ENCODE measurements at places on chromosomes 7 and 10. TPM values are rescaled to one million over a fixed set of nuclear protein-coding genes. Genes with fewer than 3 reads are reported as not detected.
A peak's percentile ranks its signal among the peaks of the same experiment; 100 is the strongest.

- no peak overlapping the region for H3K4me3 ChIP-seq
- peaks cover 8% of the 10 kb centered on the region for H3K4me1 ChIP-seq
- H3K36me3 ChIP-seq, result no peaks in the 10 kb centered on the region
- H3K27ac ChIP-seq, result no peak overlapping the region
- no peaks in the 10 kb centered on the region for H3K27me3 ChIP-seq
These were observed 22.7 kb downstream of the KIAA1549 start for GRCh38 chr7:138958391-138958956.

The FAM24A gene
- total RNA-seq, result not detected

The RPA3 gene
- 20.0 TPM for total RNA-seq

GRCh38 chr10:75600833-75601232, 169.4 kb downstream of the LRMDA start:
- H3K27me3 ChIP-seq, result no peaks in the 10 kb centered on the region
- no peak overlapping the region for H3K4me3 ChIP-seq
- no peak for DNase-seq
- H3K4me1 ChIP-seq, result no peaks in the 10 kb centered on the region
- no peaks in the 10 kb centered on the region for H3K36me3 ChIP-seq

- H3K4me1 ChIP-seq, result no peaks in the 10 kb centered on the region
- H3K27me3 ChIP-seq, result peaks cover 40% of the 10 kb centered on the region
- no peak for DNase-seq
- H3K27ac ChIP-seq, result no peak overlapping the region
- no peak overlapping the region for H3K4me3 ChIP-seq
- no peaks in the 10 kb centered on the region for H3K36me3 ChIP-seq
These were observed 91.1 kb upstream of the GNA12 start for GRCh38 chr7:2934984-2935740.

- H3K27me3 ChIP-seq, result no peaks in the 10 kb centered on the region
- H3K4me1 ChIP-seq, result no peaks in the 10 kb centered on the region
- H3K27ac ChIP-seq, result no peak overlapping the region
- no peak overlapping the region for H3K4me3 ChIP-seq
- H3K36me3 ChIP-seq, result no peaks in the 10 kb centered on the region
- DNase-seq, result no peak
These were observed 74.6 kb downstream of the FAM13C start for GRCh38 chr10:59287587-59288255.

DNA sequence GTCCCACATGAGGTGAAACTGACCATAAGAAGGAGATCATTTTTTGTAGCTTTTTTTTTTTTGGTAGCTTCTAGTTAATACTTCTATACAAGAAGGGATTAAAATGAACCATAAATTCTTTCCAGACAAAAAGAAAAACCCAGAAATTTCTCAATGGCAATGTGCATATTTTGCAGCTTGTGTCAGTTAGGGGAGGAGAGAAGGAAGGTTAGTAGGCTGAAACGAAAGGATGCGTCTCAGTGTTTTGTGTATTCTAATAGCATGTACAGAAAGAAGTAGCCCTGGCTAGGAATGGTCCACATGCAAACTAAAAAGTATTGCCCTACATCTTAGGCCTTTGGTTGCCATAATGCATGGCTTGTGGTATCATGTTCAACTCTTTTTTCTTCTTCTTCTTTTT, 90.6 kb downstream of the CACNB2 start:
- H3K27me3 ChIP-seq, result no peaks in the 10 kb centered on the region
- no peak overlapping the region for H3K4me3 ChIP-seq
- no peaks in the 10 kb centered on the region for H3K36me3 ChIP-seq
- H3K4me1 ChIP-seq, result peaks cover 11% of the 10 kb centered on the region
- H3K27ac ChIP-seq, result no peak overlapping the region

The GIMAP5 gene
- 11.7 TPM for total RNA-seq

DNA sequence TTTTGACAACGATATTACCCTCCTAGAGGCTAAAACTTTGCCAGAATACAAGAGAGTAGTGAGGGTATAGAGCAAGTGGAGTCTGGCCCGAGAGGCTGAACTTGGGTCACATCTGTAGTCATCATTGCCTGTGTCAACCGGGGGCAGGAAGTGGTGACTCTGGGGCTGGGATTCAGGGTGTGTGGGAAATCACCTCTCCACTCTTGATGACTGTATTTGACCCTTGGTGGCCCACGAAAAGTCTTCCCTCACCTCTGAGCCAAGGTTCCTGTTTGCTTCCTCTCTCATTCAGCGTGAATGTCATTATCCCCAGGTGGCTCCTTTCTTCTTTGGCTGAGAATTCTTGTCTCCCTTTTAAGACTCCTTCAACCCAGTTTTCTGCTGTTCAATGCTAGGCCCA, 240.4 kb downstream of the ABCA13 start:
- H3K36me3 ChIP-seq, result no peaks in the 10 kb centered on the region
- no peaks in the 10 kb centered on the region for H3K27me3 ChIP-seq
- no peak for DNase-seq
- H3K27ac ChIP-seq, result no peak overlapping the region
- no peak overlapping the region for H3K4me3 ChIP-seq
- no peaks in the 10 kb centered on the region for H3K4me1 ChIP-seq

The CHST3 gene
- total RNA-seq, result 28.7 TPM

The ADCK2 gene
- total RNA-seq, result 7.3 TPM

- no peak for DNase-seq
- H3K27ac ChIP-seq, result no peak overlapping the region
- H3K27me3 ChIP-seq, result no peaks in the 10 kb centered on the region
- H3K36me3 ChIP-seq, result no peaks in the 10 kb centered on the region
These were observed 102.3 kb downstream of the KLF6 start for GRCh38 chr10:3682745-3683144.

GRCh38 chr10:122786269-122786668, 59.4 kb downstream of the CUZD1 start:
- no peak overlapping the region for H3K27ac ChIP-seq
- no peaks in the 10 kb centered on the region for H3K4me1 ChIP-seq
- no peak overlapping the region for H3K4me3 ChIP-seq
- DNase-seq, result no peak

DNA sequence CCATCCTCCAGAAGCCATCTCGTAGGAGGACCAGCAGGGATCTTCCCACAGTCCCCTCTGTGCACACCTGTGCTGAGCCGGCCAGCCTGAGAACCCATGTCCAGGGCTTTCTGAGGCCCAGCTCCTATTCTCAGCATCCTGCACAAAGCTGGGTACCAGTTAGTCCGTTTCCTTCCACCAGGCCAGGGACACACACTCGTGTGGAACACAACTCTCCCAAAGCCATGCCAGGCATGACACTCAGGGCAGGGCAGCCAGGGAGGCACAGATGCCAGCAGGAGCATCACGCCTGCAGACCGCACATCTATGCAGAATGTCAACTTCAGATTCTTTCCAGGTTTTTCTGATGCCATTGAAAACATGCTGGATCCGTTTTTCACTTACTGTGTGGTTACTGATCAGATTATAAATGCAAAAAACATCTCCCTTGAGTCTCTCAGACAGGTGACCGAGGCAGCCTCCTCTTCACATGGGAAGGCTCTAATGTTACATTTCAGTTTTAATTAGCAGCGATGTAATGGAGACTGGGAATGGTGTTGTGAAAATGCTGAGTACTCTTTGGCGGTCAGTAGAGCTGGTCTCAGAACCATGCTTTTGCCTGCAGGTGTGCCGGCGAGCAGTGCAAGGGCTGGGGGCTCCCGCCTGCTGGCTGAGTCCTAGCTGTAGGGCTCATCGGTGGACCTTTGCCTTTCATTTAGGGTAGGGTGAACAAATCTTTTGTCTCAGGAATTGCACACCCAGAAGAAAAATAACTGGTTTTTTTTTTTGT, 3.3 kb upstream of the SUN1 start:
- no peak for DNase-seq
- peaks cover 99% of the 10 kb centered on the region for H3K4me1 ChIP-seq
- H3K4me3 ChIP-seq, result no peak overlapping the region
- H3K36me3 ChIP-seq, result peaks cover 10% of the 10 kb centered on the region
- peak overlapping the region; percentile 97 for H3K27ac ChIP-seq
- no peaks in the 10 kb centered on the region for H3K27me3 ChIP-seq

The TAS2R5 gene
- total RNA-seq, result not detected

DNA sequence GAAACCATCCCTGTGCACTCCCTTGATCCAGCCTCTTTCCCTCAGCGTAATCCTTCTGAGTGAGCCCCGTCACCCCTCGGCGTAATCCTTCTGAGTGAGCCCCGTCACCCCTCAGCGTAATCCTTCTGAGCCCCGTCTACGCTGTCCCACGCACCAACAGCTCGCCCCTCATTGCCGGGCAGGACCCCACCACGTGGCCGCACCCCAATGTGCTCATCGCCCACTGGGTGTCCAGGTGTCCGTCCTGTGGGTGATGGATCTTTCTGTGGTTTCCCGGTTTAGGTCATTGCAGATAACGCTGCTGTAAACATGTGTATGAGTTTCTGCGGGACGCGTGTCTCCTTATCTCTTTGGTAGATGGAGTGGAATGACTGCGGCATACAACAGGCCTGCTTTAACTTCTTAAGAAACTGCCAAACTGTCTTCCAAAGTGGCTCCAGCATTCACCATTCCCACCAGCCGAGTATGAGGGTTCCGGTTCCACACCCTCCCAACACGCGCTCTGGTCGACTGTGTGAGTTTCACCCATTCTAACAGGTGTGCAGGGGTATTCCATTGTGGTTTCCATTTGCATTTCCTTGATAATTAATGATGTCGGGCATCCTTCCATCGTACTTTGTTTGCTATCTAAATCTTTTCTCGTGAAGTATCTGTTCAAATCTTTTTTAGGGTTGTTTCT, 42.1 kb upstream of the NKX6-2 start:
- no peaks in the 10 kb centered on the region for H3K27me3 ChIP-seq
- H3K4me3 ChIP-seq, result no peak overlapping the region
- no peaks in the 10 kb centered on the region for H3K4me1 ChIP-seq
- H3K27ac ChIP-seq, result no peak overlapping the region
- no peak for DNase-seq

The KCNH2 gene
- total RNA-seq, result 70.1 TPM

DNA sequence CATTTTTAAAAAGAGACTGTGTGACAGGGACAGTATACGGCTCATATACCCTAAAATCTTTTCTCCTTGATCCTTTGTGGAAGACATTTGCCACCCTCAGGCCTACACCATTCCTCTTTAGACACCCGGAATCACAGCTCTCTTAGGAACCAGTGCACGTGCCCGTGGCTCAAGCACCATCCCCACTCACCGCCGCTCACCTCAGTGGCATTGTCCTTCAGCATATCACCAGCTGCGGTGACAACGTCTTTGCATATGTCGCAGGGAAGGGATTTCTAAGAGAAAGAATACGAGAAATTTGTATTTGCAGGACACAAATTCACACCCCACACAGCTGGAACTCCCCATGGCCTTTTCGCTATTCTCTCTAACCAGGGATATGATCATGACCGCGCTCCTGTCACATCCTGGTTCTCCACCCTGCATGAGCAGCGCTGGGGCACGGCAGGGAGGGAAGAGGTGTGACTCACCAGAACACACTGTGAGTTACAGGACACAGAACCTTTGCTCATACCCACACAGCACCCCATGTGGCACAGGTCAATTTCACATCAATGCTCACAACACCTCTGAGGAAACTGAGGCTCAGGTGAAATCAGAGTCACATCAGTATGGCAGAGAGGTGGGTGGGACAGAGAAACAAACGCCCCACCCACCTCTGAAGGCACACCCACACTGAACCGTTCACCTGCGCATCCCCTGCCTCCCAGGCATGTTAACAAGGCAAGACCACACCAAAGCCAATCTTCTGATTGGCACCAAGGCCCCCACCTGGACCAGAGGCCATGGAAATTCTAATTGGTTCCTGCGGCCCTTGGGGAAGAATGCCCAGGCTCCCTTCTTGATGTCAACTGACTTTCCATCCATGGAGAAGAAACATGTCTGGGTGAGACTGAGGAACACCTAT, 19.2 kb downstream of the PSAP start:
- H3K27me3 ChIP-seq, result no peaks in the 10 kb centered on the region
- peaks cover 11% of the 10 kb centered on the region for H3K4me1 ChIP-seq
- H3K27ac ChIP-seq, result no peak overlapping the region
- DNase-seq, result no peak
- H3K36me3 ChIP-seq, result peaks cover 68% of the 10 kb centered on the region

DNA sequence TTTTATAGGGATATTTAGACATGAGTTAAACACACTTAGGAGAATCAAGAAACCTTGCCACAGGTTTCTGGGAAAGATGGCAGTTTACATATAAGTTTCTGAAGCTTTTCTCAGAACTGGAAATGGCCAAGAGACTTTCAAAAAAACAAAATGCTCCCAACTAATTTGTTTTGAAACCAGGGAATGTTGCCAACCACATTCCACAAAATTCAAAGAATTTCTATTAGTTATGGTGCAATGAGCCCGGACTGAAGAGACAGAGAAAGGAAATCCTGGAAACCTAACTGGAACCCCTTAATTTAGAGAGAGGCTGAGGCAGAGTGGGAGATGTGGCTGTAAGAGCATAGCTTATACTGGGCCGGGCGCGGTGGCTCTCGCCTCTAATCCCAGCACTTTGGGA, 128.5 kb downstream of the PTEN start:
- H3K4me3 ChIP-seq, result no peak overlapping the region
- no peaks in the 10 kb centered on the region for H3K4me1 ChIP-seq
- no peak overlapping the region for H3K27ac ChIP-seq
- DNase-seq, result no peak

GRCh38 chr10:121071901-121072300, 220.7 kb downstream of the WDR11 start:
- H3K36me3 ChIP-seq, result no peaks in the 10 kb centered on the region
- no peak for DNase-seq
- H3K27me3 ChIP-seq, result no peaks in the 10 kb centered on the region
- no peak overlapping the region for H3K27ac ChIP-seq
- no peaks in the 10 kb centered on the region for H3K4me1 ChIP-seq

The MNX1 gene
- total RNA-seq, result not detected

DNA sequence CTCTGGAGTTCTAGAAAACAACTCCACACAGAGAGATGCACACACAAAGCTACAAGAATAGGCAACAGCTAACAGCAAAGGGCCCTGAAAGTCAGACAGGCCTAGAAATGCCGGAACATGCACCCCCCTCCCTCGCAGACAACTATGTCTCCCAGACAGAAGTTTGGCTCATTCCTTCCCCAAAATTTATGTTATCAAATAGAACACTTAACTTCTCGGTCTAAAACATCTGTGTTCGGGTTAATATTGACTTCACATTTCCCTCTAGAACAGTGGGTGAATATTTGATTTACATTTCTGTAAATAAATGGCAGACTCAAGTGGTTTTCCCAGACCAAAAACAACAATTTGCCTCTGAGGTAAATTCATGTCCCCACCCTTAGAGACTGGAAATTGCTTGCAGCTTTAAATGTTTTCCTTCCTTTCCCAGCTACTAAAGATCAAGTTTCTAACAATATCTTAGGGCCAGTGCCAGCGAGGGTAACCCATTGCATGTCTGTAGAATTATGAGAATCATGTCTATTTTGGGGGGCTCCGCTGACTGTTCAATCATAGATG, 92.5 kb upstream of the INHBA start:
- H3K27me3 ChIP-seq, result no peaks in the 10 kb centered on the region
- no peaks in the 10 kb centered on the region for H3K36me3 ChIP-seq
- DNase-seq, result no peak
- no peak overlapping the region for H3K4me3 ChIP-seq
- H3K4me1 ChIP-seq, result no peaks in the 10 kb centered on the region
- H3K27ac ChIP-seq, result no peak overlapping the region

GRCh38 chr10:51983481-51983880, 284.1 kb upstream of the CSTF2T start:
- no peak overlapping the region for H3K4me3 ChIP-seq
- no peaks in the 10 kb centered on the region for H3K36me3 ChIP-seq
- DNase-seq, result no peak
- no peaks in the 10 kb centered on the region for H3K4me1 ChIP-seq

The GDF10 gene
- total RNA-seq, result 0.10 TPM

Measured in heart right ventricle (tissue), 16 donors.